Activated CD4-positive, alpha-beta T cell treated with anti-CD3 and anti-CD28 coated beads for 48 hours (primary cell): ENCODE measurements at places on chromosomes 6 and 20.

DNA sequence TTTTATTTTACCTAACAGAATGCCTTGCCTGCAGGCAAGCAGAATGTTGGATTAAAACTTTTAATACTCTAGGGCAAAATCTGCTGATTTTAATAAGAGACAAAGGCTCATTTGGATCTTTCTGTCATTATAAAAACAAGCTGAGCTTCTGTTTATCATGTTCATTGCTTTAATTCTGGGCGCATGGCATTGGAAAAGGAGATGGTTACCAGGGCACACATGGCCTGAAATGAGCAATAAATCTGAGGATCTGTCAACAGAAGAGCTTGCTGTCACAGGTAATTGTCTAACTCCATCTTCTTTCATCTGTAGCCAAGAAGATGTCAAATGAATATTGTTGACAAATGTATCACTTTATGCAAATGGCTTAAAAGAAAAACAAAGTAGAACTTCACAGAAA is 439.6 kb downstream of the DOK5 start:
- no peak for DNase-seq

- no peak for DNase-seq
Measured at GRCh38 chr6:40251637-40252300, 317.5 kb upstream of the MOCS1 start.

DNA sequence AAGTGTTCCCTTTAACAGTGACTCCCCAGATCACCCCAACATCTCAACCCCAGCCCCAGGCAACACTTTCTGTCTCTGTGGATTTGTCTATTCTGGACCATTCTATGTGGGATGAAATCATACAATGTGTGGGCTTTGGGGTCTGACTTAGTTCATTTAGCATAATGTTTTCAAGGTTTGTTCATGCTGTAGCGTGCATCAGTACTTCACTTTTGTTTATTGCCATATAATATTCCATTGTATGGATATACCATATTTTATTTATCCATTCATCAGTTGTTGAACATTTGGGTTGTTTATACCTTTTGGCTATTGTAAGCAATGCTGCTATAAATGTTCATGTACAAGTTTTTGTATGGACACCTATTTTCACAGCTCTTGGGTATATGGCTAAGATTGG is 31.0 kb downstream of the FOXF2 start:
- DNase-seq = no peak

DNA sequence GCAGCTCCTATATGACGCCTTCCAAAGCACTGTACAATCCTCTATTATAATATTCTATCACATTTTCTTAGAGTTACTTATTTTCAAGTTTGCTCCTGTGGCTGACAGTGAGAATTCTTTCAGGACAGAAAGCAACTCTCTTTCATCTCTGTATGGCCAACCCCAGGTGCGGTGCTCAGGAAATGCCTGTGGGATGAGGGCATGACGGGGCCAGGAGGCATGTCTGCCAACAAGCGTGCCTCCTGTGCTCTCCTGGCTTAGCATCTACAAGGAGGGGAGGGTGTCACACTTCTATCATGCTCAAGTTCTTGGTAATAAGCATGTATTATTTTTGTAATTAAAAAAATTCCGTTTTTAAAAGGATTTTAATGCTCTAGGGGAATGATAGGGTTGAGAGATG is 11.4 kb downstream of the MRPL14 start:
- no peak for DNase-seq

DNA sequence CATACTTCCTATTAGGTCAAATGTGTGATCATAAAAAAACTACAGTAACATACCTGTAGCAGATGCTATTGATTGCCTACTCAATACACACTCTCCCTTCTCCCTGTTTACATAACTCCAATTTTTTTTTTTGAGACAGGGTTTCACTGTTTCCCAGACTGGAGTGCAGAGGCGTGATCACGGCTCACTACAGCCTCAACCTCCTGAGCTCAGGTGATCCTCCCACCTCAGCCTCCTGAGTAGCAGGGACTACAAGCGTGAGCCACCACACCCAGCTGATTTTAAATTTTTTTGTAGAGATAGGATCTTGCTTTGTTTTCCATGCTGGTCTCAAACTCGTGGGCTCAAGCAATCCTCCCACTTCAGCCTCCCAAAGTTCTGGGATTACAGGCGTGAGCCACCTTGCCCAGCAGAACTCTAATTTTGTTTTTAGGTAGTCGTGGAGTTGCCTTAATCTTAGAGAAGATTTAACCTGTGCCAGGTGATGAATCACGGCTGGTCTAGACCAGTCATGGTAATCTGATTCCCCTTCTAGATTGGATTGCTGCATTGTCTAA is 14.0 kb upstream of the KIF3B start:
- no peak for DNase-seq

- no peak for DNase-seq
Measured at GRCh38 chr20:32446301-32447100, 88.4 kb downstream of the ASXL1 start.

DNA sequence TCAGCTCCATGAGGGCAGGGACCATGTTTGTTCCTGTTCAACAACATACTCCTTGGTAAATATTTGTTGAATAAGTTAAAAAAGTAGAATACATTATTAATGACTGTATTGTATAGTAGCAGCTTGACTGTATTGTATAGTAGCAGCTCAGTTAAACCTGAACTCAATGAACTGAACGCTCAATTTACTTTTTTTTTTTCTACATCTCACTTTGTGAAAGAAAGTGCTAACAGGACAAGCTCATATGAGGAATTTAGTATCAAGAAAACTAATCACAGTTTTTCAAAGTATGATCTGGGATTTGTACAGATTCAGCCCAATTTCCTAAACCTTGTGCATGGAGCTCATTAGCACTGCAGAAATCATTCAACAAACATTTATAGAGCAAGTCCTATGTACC is 38.8 kb upstream of the NR2E1 start:
- no peak for DNase-seq

- DNase-seq = no peak
Measured at GRCh38 chr6:11412011-11412424, 125.5 kb upstream of the TMEM170B start.

DNA sequence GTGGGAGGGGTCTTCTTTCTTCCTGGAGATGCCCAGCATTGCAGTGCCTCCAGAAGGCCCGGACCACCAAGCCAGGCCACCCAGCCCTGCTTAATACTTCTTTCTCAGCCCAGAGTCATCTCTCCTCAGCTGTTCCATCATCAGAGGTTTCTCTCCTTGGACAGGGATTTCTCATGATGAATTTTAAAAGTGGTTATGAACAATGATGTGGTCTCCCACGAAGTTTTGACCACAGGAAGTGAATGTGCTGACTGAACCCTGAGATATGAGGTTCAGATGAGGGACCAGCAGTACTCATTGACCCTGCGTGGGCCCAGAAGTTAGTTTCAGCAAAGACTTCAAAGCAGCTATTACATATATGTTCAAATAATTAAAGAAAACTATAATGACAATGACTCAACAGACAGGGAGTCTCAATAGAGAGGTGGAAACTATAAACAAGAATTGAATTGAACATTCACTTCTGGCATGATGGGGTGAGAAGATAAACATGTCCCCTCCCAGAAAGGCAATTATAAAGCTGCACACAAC is 114.5 kb upstream of the SLC22A16 start:
- peak; percentile 59 for DNase-seq

DNA sequence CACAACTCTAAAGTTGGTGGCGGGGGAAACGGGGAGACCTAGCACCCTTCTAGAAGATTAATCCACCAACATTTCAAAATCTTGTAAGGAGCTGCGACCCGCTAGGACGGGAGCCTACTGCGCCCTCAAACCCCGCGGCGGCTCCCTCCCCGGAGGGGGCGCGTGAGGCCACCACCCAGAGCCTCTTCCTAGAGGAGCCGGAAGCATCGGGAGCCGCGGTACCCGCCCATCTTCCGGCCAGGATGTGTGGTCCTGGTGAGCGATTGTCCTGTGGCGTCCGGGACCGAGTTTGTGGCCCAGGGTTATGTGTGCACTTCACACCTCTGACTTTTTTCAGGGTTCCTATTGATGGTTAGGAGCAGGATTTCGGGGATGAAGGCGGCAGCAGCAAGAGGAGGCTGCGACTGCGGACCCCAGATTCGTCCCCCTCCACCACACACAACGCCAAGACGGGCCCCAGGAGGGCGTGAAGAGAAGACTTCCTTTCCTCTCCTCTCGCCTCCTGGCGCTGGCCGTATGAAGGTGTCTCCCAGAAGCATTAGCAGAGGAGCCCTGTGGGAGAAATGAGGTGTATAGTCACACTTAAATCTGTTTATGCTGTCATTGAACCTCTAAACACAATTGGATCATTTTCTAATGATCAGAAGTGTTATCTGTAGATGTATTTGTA is 10.7 kb downstream of the ZNF165 start:
- DNase-seq = no peak

- DNase-seq = no peak
Measured at GRCh38 chr6:13027207-13027606, 301.1 kb downstream of the TBC1D7 start.

- no peak for DNase-seq
Measured at GRCh38 chr6:144555066-144555465, 269.9 kb downstream of the UTRN start.

GRCh38 chr6:137661601-137662000 is 167.4 kb upstream of the OLIG3 start:
- DNase-seq = peak; percentile 76
